ENCODE measurements at places on chromosomes 4 and X. TPM values are rescaled to one million over a fixed set of nuclear protein-coding genes. Genes with fewer than 3 reads are reported as not detected.

DNA sequence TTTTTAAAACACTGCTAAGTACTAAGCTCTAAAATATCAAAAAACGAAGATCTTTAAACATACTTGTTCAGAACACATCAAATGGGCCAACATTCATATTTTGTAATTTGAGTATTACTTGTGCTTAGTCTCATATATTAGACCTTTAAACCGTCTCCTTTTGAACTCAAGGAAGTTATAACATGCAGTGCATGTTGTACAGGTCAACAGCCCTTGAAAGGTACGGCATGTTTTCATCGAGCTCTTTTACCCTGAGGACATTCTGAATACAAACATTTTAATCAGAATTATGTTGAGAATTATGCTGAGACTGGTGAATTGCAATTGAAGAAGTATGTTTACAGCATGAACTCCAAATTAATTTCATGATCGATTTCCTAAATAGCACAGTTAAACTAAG lies 7.0 kb upstream of the ASB11 start:
- DNase-seq: no peak

The NSUN7 gene
- total RNA-seq: 0.15 TPM

- DNase-seq: no peak
These were observed 289.8 kb downstream of the ARHGAP10 start for GRCh38 chr4:148021686-148022085.

GRCh38 chr4:74190919-74191397 lies 33.0 kb downstream of the MTHFD2L start:
- no peak for DNase-seq

DNA sequence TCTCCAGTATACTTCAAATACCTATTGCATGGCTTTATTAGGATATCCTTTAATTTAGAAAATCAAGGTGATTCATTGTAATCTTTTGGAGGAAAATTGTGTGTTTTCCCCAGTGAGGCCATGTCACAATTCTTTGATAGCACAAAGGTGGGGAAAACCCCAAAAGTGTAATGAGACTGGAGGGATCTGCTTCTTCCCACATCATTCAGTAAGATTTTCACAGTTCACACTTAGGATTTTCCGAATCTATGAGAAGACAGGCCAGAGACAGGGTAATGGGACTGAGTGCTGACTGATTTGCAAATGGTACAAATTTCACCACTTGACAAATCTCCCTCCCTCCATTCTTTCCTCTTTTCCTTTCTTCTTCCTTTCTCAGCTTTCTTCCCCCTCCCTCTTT lies 181.1 kb downstream of the MGST2 start:
- no peak for DNase-seq

DNA sequence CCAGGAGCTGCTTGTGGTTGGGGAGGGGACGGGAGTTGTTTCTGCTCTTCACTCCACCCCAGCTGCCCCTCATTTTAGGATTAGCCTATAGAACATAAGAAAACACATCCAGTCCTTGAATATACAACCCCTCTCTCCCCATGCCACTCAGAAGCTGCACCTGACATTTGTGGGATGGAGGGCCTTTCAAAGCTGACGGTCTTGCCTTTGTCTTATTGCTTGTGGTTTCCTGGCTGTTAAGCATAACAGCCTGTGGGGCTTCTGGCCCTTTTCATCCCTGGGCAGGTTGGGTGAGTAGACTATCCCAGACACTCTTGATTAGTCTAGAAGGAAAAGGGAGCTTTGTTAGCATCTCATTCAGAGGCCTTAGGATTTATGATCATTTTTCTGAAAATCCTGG lies 407.6 kb upstream of the BOD1L1 start:
- no peak for DNase-seq

Data from heart right ventricle (tissue), 16 donors.